ACHN (cell line): ENCODE measurements at places on chromosomes 1 and 21.
A peak's percentile ranks its signal among the peaks of the same experiment; 100 is the strongest.

GRCh38 chr1:224368409-224368808 is 11.7 kb downstream of the CNIH4 start:
- no peak for DNase-seq

GRCh38 chr1:202639500-202639899 is 70.8 kb downstream of the SYT2 start:
- no peak for DNase-seq

DNA sequence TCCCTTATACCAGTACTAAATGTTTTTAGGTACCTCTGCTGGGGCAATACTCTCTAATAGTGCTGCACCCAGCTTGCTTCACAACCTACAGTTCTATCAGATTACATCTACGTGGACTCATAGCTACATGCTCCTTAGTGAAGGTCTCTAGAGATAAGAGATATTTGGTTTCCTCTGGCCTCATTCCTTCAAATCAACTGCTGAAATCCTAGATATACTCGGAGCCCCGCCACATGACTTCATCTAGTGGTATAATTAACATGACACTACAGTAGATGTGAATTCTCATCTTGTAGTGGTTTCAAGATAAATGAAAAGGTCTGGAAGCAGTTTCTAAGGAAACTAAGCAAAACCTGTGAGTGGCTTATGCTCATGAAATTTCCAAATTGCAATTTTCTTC is 115.4 kb downstream of the SMYD2 start:
- DNase-seq = no peak

GRCh38 chr1:220901881-220902280 is 22.6 kb downstream of the HLX start:
- DNase-seq = no peak

GRCh38 chr1:74526708-74527107 is 14.3 kb upstream of the LRRC53 start:
- DNase-seq = no peak

- no peak for DNase-seq
These were observed 37.5 kb upstream of the FBXO28 start for GRCh38 chr1:224076407-224076806.

DNA sequence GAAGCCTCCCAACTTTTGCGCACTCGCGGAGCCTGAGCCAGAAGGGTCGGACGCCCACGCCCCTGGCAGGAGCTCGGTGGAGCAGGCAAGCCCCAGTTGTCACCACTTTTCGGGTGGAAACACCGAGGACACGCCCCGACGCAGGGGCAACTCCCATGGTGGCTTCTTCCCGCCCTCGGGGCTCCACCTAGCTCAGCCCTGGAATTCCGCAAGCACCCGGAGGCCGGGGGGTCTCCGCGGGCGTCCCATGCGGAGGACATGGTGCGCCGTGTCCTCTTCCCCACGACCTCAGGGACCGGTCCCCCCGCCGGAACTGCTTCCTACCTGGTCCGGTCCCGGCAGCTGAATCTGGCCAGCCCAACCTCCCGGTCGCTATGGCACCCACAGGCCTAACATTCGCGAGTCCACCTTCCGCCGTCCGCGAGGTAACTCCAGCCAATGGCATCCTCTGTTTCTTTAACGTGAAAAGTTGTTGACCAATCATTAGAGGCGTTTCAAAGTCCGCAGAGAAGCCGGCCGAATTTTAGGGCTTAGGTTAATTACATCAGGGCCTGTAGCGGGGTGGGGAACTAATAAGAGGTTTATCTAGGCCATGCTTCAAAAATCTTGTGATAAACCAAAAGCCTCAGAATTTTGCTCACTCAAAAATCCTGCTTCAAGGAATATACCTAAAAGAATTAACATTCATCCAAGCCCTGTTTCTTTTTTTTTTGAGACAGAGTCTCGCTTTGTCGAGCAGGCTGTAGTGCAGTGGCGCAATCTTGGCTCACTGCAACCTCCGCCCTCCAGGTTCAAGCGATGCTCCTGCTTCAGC is at the start of gene STPG1:
Gene STPG1 (minus strand): TSS at position 433 of the 814 bp plus-strand sequence. CDS start 12,394 bp downstream, outside the sequence.
- peak; percentile 84 for DNase-seq

- DNase-seq = peak; percentile 6
These were observed 34.0 kb upstream of the SSX2IP start for GRCh38 chr1:84724128-84724860.

GRCh38 chr1:206445911-206446356 is 24.3 kb upstream of the IKBKE start:
- DNase-seq = no peak

DNA sequence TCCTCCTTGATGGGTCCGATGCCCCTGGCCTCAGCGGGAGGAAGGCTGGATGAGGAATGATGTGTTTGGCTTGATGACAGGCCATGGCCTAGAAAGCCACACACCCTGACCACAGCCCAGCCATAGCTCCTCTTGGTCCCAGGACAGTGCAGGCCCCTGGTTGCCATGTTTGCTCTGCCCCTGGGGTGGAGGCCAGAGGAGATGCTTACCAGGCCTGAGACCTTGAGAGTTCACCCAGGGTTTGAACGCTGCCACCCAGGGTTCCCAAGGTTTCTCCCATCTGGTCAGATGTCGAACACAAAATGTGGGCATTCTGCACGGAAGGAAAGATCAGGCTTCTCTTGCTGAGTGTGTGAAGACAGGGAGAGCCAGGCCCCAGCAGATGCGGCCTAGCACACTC is 2.6 kb downstream of the C1orf226 start:
- DNase-seq = no peak

DNA sequence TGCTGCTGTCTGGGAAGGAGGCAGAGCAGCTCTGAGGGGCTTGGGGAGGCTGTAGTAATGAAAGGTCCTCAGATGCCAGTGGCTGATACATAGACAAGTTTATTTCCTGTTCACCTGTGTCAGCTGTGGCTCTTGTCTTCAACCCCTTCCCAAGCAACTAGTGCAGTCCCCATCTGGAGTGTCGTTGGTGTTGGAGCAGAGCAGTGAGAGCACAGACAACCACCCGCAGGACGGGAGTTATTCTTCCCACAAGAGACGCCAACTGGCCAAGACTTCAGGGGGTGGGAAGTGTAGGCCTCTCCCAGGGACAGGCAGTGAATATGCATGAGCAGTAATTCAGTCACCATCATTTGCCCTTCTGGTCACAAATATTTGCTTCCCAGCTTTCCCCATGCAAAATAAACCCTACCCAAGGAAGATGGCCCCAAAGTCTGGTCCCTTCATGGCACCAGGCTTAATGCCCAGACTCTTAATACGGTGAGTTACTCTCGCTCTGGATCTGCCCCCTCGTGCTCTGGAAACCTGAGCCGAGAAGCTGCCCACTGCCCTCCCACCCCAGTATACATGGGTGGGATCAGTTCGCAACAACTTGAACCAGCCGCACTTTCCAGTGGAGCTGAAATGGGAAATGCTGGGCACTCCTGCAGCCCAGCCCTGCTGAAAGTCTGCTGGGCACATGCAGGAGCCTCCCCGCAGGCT is 153.5 kb upstream of the COL6A1 start:
- DNase-seq = no peak
